CMK (cell line): ENCODE measurements at places on chromosomes 3 and 15.

GRCh38 chr3:30770387-30770786 is 124.1 kb downstream of the GADL1 start:
- DNase-seq, result no peak

- no peak for DNase-seq
Measured at GRCh38 chr3:14492948-14493881, 46.9 kb downstream of the GRIP2 start.

- no peak for DNase-seq
Measured at GRCh38 chr3:194326968-194327217, 24.2 kb downstream of the CPN2 start.

DNA sequence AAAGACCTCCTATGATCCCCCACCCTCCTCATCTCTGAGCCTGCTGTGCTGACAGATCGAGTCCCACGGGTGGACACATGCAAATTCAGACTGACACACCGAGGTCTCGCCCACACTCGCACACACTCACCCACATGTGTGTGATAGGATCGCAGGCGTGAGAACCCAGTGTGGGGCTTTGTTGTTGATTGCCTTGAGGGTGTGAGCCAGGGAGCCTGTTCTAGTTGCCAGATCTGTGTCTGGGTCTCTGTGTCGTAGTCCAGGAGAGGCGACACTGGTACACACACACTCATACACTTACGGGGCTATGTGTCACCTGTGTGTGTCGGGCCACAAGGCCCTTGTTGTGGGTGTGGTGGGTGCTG is 2.0 kb downstream of the EPHB3 start:
- no peak for DNase-seq

DNA sequence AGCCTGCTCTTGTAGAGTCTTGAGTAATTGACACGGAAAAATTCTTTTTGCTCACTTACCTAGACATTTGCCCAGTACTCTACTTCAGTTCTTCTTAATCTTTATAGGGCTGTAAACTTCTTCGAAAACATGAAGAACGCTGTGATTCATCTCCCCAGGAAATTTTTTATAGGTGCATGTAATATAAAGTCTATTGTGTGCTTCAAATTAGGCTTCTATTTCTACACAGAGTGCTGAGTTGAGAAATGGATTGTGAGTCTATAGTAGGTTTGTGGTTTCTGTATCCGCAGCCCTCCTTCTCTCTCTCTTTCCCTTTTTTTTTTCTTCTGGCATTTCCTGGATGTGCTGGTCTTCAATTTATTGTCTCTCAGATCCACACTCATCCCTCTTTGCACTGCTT is 183.3 kb upstream of the DCBLD2 start:
- no peak for DNase-seq

GRCh38 chr15:64861960-64862359 is 20.2 kb downstream of the PLEKHO2 start:
- no peak for DNase-seq

GRCh38 chr15:100729461-100729860 is 127.1 kb downstream of the ASB7 start:
- DNase-seq, result no peak

DNA sequence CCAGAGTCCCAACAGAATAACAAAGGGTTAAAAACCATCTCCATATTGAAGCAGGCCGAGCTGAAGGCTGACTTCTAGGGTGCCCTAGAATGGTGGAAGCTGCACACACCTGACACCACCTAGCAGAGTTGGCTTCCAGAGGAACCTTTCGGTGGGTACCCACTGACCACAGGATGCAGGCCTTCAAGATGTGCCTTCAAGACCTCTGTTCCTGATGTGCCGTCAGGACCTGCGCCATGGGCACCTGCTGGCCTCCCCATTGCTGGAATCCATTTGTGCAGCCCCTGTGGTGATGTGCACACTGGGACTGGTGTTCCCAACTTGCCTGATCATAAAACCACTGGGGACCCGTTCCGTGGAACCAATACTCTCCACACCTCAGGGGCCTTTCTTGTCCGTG is 35.7 kb upstream of the RPL32 start:
- DNase-seq, result no peak

- no peak for DNase-seq
Measured at GRCh38 chr15:91113030-91113429, 13.0 kb downstream of the SV2B start.

DNA sequence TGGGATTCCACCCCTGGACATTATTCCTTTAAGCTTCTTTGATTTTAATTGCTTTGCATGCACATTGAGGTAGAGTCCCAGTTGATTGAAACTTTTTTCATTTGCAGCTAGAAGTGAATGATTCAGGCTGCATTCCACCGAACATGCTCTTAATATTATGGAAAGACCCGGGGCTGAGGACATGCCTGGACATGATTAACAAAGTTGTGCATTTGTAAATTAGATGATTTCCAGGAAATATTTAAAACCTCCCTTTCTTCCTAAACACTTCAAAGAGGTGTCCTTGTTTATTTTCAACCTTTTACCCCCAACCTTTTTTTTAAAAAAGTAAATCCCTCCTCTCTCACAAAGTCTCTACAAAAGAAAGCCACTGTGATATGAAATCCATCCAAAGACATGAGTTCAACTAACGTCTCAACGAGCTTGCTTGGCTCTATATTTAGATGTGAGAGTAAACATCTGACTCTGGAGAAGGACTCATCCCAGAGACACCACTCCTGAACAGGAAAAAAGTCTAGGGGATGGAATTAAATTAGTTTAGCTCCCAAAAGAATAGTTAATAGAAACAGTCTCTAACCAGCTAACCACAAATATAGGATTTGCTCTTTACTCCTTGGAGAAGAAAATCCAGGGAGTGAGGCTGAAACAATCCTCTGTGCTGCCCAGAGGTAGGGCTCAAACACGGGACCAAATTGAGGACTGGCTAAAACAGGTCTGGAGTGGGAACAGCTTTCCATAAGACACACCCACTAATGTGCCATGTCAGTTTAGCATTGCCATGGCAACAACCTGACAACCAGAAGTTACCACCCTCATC is 83.1 kb downstream of the XXYLT1 start:
- DNase-seq, result no peak

GRCh38 chr3:141941093-141941492 is 64.7 kb downstream of the ATP1B3 start:
- DNase-seq, result no peak

GRCh38 chr15:91867581-91868026 is 14.1 kb downstream of the SLCO3A1 start:
- no peak for DNase-seq

- no peak for DNase-seq
Measured at GRCh38 chr3:58518291-58518789, 18.6 kb downstream of the ACOX2 start.

DNA sequence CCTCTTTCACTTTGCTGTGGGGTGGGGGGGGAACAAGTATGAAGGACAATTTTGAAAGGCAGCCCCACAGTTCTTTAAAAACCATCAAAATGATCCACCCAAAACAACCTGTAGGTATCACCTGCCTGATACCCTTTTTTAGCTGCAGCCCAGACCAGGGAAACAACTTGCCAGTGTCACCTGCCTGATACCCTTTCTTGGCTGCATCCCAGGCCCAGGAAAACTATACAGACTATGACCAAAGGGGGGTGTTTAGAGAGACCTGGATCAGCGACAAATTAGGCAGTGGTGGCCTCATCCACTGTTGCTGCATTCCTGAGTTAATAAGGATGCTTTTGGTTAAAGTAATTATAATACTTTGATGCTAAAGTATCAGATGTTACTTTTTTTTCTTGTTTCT is 122.0 kb downstream of the VPS13C start:
- DNase-seq, result no peak

DNA sequence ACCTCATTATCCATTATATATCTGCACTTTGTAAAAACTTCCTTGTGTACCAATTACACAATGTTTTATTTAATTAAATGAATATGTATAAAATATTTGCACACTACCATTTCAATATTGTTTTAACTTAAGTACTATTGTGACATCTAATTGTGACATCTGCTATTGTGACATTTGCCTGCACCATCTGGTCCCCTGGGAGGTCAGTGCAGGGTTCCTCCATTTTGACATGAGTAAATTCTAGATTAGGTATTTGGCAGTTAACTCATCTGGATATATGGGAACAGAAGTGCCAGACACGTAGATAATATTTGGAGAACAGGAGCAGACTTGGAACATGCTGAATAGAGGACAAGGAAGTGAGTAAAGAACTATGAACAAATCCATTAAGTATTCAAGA is 332.1 kb downstream of the VGLL3 start:
- DNase-seq, result no peak

GRCh38 chr3:7973006-7973405 is 528.6 kb upstream of the LMCD1 start:
- no peak for DNase-seq

DNA sequence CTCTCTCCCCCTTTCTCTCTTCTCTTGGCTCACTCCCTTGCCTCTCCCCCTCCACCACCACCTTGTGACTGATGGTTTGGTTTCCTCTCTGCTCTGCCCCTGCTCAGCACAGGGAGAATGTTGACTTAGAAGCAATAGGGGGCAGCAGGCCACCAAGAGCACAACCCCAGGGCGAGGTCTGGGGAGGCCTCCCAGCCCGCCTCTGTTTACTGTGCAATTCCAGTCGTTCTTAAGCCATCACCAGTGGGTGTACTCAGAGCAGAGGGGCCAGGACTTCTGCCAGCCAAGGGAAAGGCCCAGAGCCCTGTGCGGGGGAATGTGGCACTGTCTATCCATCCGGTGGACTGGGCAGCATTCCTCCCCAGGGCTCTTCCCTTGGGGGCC is 5.7 kb upstream of the APEH start:
- no peak for DNase-seq

GRCh38 chr15:28023422-28023821 is 75.7 kb downstream of the OCA2 start:
- no peak for DNase-seq

- no peak for DNase-seq
Measured at GRCh38 chr3:95228416-95228815, 1165.6 kb downstream of the NSUN3 start.

DNA sequence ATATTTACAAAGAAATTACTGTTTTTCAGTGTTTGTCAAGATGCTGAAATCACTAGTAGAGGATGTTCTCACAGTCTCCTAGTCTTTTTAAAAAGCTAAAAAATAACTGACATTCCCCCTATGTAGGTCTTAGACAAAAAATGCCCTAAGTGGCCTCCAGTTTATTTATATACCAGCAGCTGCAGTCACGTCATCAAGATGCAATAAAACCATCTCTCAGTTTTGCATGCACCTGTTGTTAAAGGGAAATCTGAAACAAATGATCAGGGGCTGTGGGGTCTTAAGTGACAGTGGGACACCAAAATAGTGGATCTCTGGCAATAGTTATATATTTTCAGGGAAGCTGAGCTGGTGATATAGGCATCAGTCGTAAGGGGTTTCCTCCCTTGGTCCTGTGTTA is 146.5 kb upstream of the ARPP21 start:
- DNase-seq, result no peak

GRCh38 chr3:8972639-8973038 is 9.4 kb upstream of the RAD18 start:
- DNase-seq, result no peak

DNA sequence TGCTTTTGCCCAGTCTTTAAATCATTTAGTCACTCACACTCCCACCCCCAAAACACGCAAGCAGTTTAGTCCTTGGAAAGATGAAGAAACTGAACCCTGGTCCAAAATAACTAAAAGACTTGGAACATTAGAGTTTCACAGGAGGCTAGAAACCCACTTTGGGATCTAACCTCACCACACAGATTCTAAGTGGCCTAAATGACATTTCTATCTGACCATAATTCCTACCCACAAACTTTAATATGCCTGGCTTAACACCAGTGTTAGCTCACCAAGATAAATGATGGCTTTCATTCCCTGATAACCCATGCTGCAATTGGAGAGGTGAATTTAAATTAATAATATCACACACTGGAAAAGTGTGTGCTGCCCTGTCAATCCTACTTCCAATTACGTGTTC is 295.3 kb upstream of the UBE2E2 start:
- no peak for DNase-seq

- DNase-seq, result no peak
Measured at GRCh38 chr3:155991212-155991611, 120.8 kb downstream of the GMPS start.

GRCh38 chr15:20643829-20644425 is 102.3 kb upstream of the GOLGA6L6 start:
- DNase-seq, result no peak

GRCh38 chr3:60423556-60423955 is 827.7 kb downstream of the FHIT start:
- no peak for DNase-seq

- no peak for DNase-seq
Measured at GRCh38 chr3:108292450-108292849, 3.9 kb upstream of the HHLA2 start.

DNA sequence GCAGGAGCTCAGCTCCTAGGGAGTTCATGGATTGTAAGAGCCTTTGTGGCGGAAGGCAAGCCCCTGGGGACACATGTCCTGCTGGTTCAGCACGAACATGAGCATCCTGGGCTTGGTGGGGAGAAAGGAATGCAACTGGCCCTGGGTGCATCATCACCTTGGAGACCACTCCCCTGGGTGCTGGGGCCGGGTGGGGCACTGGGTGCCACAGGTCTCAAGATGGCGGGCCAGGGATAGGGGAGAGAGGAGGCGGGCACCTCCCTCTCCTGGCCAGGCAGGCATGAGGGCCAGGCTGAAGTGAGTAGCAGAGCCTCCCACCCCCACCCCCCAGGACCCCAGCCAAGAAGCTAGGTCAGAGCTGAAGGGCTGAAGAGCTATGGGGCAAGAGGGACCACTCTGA is 768 bp downstream of the PCBP4 start:
- DNase-seq, result no peak
